NCI-H1105 treated with DMSO at 0.1 percent for 48 hours (cell line): ENCODE measurements at places on chromosomes 7 and 10.

GRCh38 chr10:107790271-107790670 lies 625.8 kb upstream of the SORCS1 start:
- no peak for DNase-seq

GRCh38 chr10:66467042-66467441 lies 458.8 kb upstream of the LRRTM3 start:
- DNase-seq: no peak

- peak; percentile 77 for DNase-seq
These were observed 1.6 kb upstream of the PRF1 start for GRCh38 chr10:70604106-70604505.

DNA sequence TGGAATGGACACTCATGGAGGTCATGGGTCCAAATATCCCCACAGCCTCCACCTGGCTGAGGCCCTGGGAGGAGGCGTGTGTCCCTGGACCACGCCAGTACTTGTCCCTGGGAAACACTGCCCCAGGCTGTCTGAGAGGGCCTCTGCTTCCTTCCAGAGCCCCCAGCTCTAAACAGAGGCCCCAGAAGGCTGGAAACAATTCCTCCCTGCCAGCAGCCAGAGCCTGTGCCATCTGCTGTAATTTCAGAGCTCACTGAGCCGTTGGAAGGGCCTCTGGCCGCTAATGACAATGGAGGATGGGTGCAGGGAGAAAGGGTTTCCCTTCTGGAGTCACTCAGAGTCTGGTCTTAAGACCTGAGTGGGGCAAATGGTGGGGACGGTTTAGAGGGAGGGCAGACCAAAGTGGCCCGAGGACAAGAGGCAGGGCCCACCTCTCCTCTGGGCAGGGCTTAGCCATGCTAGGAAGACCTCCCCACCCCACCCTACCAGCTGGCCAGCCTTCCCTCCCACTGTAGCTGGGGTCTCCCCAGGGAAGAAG lies 7.1 kb downstream of the CHAT start:
- DNase-seq: no peak

- no peak for DNase-seq
These were observed 40.3 kb downstream of the DOCK1 start for GRCh38 chr10:126945351-126946030.

DNA sequence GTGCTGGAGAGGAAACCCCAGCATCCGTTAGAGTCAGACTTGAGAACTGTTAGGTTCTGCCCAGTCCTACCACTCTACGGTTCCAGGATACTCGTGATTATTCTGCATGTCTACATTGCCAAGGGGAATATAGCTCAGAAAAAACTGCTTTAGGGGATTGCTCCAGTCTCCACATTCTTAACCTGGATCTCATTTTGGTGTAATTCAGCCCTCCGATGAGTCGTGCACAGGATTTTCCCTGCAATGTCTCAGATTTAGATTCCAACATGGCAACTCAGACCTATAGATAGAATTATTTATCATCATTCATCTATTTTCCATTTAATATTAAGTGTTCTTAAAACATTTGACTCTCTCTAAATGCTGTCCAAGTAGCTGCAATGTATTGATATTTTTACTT lies 121.1 kb upstream of the ZEB1 start:
- DNase-seq: no peak

GRCh38 chr10:14571866-14572507 lies 202.7 kb downstream of the FAM107B start:
- DNase-seq: no peak

- DNase-seq: no peak
These were observed 228.5 kb downstream of the SORCS1 start for GRCh38 chr10:106935978-106936451.

DNA sequence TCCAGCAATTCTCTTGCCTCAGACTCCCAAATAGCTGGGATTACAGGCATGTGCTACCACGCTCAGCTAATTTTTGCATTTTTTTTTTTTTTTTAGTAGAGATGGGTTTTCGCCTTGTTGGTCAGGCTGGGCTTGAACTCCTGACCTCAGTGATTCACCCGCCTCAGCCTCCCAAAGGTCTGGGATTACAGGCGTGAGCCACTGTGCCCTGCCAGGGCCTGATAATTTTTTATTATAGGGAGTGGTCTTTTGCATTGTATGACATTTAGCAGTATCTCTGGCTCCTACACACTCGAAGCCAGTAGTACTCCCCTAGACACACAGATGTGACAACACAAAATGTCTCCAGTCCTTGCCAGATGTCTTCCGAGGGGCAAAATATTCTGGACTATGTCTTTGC lies 124.0 kb downstream of the DKK1 start:
- DNase-seq: no peak

- no peak for DNase-seq
These were observed 16.3 kb downstream of the ABI1 start for GRCh38 chr10:26844396-26844975.

DNA sequence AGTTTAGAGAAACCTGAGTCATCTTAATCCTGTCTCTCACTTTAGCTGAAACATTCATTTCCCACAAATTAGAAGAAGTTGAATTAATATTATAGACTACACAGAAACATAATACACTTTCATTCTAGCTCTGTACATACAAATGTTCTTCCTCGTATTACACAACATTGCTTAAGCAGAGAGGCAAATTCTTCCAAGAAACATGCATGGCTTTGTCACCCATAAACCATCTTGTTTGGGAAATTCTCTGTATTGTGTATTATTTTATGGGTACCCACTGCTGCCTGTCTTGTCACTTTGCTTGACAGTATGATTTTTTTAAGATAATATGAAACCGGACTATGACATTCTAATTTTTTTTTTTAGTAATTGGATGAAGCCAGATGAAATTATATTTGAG lies 104.0 kb downstream of the SRI start:
- no peak for DNase-seq

- no peak for DNase-seq
These were observed 14.8 kb downstream of the NPS start for GRCh38 chr10:127563718-127564553.
